ENCODE measurements at places on chromosomes 1 and 21.

- no peak for DNase-seq
Observed at GRCh38 chr1:187203257-187203656, 374.5 kb downstream of the PLA2G4A start.

DNA sequence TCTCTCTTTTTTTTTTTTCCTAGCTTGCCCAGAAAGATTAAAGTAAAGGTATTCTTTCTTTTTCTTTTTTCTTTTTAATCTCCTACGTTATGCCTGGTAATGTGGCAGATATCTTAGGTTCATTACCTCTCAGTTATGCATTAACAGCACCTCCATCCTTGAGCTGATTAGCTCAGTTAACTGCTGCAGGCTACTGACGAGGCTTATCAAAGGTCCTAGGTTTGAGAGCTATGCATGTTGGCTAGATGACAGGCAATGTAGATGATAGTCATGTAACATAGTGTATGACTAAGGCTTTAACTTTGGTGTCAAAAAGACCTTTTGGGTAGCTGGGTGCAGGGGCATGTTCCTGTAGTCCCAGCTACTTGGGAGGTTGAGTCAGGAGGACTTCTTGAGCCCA, 53.7 kb upstream of the CACYBP start:
- no peak for DNase-seq

- DNase-seq = no peak
Observed at GRCh38 chr1:22936681-22937080, 36.0 kb downstream of the LACTBL1 start.

DNA sequence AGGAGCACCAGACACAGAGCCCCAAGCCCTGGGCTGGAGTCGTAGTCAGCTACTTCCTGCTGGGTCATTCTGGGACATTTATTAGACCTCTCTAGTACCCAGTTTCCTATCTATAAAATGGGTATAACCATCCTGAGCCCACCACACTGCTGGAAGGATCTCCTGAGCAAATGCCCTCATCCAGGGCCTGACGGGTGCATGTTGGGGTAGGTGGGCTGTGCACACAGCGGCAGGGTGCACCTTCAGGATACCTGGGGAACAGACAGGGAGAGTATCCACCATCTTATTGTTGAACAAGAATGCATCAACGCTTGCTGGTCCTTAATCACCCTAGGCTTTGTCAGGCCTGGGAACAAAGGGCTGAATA, 191.0 kb downstream of the HIVEP3 start:
- no peak for DNase-seq

DNA sequence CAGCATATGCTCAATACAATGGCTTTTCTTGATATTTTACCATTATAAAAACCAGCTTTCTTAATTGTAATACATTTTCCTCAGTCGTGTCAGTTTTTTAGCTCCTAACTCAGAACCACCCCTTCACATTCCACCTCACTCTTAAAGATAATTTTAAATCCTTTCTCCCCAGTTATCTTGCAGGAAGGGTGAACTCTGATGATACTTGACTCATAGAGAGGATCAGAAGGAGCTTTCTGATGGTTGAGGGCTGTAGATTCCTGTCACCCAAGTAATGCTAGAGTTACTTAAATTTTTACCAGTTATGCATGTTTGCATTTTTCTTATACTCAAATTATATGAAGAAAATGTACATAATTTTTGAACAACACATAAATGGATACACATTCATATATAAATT, 233.7 kb downstream of the NCAM2 start:
- DNase-seq = no peak

- no peak for DNase-seq
Observed at GRCh38 chr21:42619166-42619565, 34.3 kb upstream of the PDE9A start.

- no peak for DNase-seq
Observed at GRCh38 chr1:205536759-205537361, 32.4 kb downstream of the CDK18 start.

GRCh38 chr1:87154384-87154783, 174.3 kb upstream of the LMO4 start:
- no peak for DNase-seq

DNA sequence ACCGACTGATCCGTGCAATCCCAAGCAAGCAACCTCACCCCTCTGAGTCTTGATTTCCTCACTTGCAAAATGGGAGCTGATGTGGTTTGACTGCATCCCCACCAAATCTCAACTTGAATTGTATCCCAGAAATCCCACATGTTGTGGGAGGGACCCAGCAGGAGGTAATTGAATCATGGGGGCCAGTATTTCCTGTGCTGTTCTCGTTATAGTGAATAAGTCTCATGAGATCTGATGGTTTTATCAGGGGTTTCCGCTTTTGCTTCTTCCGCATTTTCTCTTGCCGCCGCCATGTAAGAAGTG, 58.4 kb downstream of the FHAD1 start:
- DNase-seq = no peak

- DNase-seq = no peak
Observed at GRCh38 chr1:28893403-28894102, 20.8 kb upstream of the EPB41 start.

DNA sequence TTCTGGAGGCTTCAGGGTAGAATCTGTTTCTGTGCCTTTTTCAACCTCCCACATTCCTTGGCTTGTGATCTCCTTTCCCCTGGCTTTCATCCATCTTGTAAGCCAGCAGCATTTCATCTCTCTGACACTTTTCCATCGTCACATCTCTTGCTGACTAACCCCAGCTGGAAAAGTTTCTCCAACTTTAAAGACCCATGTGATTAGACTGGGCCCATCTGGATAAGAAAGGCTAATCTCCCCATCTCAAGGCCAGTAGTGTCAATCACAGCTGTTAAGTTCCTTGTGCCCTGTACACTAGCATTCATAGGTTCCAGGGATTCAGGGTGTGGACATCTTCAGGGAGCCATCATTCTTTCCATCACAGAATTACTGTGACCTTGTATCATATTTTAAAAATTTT, 452.1 kb downstream of the TTLL7 start:
- no peak for DNase-seq

GRCh38 chr1:208093754-208094719, 150.1 kb downstream of the PLXNA2 start:
- peak; percentile 38 for DNase-seq

GRCh38 chr1:176605176-176605575, 142.2 kb downstream of the PAPPA2 start:
- DNase-seq = no peak

- DNase-seq = no peak
Observed at GRCh38 chr1:208156741-208157140, 87.4 kb downstream of the PLXNA2 start.

GRCh38 chr21:38853421-38853919, 47.7 kb downstream of the ETS2 start:
- no peak for DNase-seq

DNA sequence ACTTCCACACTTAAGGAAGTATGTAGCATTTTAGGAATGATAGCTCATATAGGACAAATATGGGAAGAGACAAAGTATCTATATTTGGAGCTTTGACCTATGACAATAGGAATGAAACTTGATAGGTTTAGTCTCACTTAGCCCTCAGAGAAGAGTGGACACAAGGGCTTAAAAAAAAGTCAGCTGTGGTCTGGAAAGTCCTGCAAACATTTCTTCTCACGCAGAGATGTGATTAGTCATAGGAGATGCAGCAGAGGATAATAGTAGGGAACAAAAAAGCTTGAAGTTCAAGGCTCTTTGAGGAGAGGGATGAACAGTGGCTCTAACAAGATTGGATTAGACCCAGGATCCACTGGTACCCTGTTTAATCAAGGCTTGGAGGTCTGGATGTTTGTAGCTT, 14.8 kb upstream of the RNF220 start:
- DNase-seq = no peak

- DNase-seq = no peak
Observed at GRCh38 chr21:37263827-37264600, 3.1 kb downstream of the VPS26C start.

GRCh38 chr21:42190486-42190863, 28.5 kb upstream of the ABCG1 start:
- DNase-seq = no peak

- DNase-seq = no peak
Observed at GRCh38 chr21:33478182-33478581, 1.6 kb downstream of the TMEM50B start.

- no peak for DNase-seq
Observed at GRCh38 chr1:87878873-87879272, 550.2 kb downstream of the LMO4 start.

DNA sequence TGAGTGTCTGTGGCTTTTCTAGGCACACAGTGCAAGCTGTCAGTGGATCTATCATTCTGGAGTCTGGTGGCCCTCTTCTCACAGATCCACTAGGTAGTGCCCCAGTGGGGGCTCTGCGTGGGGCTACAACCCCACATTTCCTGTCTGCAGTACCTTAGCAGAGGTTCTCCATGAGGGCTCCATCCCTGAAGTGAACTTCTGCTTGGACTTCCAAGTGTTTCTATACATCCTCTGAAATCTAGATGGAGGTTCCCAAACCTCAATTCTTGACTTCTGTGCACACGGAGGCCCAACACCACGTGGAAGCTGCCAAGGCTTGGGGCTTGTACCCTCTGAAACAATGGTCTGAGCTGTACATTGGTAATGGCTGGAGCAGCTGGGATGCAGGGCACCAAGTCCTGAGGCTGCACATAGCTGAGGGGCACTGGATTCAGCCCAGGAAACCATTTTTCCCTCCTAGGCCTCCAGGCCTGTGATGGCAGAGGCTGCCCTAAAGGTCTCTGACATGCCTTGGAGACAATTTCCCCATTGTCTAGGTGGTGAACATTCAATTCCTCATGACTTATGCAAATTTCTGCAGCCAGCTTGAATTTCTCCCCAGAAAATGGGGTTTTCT, 29.2 kb upstream of the TSNAX start:
- no peak for DNase-seq

- DNase-seq = no peak
Observed at GRCh38 chr1:43947061-43947873, 517 bp downstream of the IPO13 start.

DNA sequence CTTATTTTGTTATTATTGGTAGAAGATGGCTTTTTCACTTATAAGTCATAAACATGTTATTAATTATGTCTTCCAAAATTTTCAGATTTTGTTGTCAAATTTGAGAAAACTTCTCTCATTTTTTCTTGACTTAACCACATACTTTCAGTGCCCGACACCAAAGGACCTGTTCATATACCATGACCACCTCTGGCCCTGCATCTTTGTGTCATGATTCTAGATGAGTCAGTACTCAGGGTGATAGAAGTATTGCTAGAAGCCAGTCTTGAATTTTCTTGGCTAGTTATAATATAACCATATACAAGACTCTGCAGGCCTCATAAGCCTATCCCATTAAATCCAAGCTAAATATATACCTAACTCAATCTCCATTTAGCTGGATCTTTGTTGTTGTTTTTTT, 35.4 kb upstream of the DPH5 start:
- DNase-seq = no peak

DNA sequence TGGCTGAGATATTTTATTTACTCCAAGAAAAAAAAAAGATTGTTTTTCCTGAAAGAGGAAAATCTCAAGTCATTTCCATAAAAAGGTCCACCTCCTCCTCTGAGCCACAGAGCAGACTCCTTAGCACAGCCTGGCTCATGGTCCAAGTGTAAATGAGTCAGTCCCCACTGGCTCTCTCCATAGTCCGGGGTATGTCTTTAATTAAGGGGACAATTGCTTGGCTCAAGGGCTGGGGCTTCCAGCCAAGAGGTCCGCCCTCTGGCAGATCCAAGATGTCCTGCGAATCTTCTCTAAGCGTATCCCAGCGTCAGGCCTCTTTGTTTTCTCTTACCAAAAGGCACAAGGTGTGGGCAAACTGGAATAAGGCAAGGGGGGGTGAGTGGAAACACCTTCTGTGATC, 33.3 kb downstream of the FOXD2 start:
- DNase-seq = no peak

DNA sequence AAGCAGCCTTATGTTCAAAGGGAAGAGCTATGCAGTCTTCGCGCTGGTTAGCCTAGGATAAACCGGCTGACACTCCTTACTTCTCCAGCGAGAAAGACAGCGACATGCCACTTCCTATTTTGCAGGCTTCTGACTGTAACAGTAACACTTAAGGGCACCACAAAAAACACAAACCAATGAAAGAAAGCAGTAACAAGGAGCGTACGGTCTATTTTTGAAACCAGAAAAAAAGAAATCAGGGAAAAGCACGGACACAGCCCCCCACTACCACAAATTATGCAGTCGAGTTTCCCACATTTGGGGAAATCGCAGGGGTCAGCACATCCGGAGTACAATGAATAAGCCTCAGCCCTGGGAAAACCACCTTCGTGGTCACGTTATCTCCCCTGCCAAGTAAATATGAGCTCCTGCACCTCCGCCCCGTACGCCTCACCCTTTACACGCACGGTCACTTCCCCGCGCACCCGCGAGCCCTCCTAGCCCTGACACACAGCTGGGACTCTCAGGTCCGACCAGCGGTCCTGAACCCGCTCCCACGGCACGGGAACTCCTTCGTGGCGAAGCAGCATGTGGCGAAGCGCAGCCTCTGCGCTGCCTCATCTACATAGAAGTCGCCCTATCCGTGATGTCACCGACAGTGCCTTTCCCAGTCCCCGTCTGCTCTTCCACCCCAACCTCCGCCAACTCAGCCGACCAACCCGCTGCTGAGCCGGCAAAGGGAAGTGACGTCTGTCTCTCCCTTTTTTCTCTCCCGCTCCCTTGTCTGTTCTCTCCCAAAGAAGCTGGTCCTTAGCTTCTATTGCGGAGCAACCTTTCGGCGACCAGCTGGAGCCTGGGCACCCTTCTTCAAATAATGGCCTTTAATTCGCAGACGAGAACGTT, 40.9 kb upstream of the PPIAL4F start:
- peak; percentile 66 for DNase-seq

GRCh38 chr1:223771814-223772770, 59.8 kb downstream of the CAPN2 start:
- no peak for DNase-seq

DNA sequence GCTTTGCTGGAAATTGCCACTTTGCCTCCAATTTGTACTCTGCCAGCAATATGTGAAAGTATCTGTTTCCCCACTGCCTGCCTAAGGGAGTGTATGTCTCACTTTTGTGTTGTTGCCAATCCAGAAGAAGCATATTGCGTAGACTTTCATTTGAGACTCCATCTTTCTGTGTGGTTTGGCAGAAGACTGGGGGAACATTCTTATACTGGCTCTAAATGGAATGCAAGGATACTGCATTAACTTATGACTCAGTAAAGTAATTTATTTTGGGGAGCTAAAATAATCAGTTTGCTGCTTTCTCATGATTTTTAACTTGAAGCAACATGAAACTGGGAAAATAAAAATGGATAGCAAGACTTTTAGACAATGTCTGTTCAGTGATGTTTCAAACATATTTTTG, 107.7 kb upstream of the TMPRSS2 start:
- DNase-seq = no peak

DNA sequence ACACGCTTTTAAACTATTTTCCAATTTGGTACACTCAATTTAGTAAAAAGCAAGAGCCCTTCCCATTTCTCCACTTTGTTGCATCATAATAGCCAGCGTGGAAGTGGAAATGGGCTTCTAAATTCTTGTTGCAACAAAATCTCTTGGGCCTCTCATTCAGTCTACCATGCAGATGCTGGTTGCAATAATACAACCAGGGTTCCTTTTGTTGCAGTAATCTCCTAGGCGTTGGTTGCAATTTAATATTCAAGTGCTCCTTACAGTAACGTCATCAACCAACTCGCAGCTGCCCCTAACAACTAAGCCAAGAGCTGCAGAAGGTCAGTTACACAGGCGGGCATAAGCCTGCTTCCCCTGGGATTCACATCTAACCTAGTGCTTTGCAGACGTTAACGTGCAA, 2.7 kb upstream of the HDGF start:
- DNase-seq = no peak

- no peak for DNase-seq
Observed at GRCh38 chr1:226510453-226510852, 38.1 kb upstream of the STUM start.

- no peak for DNase-seq
Observed at GRCh38 chr1:168621356-168621755, 45.0 kb downstream of the XCL1 start.

Data from T follicular helper cell (primary cell).